Activated gamma-delta T cell (primary cell): ENCODE measurements at places on chromosomes 4 and X.

DNA sequence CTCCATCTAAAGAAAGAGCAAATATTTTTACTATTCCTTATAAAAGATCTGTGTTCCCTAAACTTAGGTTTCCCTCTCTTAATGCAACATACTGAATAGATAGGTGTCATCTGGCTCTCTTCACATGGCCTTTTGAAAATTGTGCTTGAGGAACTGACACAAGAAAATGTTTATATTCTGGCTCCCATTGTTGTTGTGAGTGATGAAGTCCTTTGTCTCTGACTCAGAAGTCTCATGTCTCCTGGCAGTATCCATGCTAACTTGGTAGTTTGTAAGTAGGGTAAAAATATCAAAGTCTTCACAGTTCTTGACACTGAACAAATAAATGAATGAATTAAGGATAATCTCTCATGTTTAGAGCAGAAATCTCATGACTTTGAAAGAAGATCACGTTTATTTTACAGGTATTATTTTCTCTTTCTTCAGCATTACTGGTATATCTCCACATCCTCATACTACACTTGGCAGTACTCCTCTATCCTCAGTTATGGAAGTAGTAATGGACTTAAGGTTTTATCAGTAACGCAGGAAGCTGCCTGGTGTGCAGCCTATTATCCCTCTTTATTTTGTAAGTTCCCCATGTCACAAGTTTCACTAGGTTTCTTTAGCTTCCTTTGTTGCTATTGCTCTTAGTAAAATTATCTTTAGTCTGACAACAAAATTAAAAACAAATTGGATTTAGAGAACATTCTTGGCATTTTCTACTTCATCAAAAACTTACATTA lies 14.2 kb upstream of the PABPC4L start:
- no peak for DNase-seq

DNA sequence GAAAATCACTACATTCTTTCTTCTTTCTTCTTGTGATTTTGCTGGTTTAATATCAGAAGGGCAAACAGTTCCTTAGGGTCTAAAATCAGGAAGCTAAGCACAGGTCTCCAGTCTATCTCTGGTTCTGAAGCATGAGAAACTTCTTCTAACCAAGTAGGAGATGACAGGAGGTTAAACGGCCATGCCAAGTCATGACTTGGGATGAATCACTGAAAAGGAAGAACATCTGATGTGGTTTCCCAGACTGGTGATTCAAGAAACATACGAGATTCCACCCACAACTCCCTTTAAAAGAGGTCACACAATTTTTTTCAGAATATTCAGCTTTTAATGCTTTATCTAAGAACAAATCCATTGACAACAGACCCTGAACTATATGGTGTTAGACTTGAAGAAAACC lies 684.0 kb upstream of the PRKX start:
- DNase-seq = no peak

GRCh38 chr4:71141125-71141524 lies 147.7 kb downstream of the DCK start:
- DNase-seq = no peak

- DNase-seq = no peak
These were observed 81.2 kb downstream of the ADAM29 start for GRCh38 chr4:174999407-174999806.

DNA sequence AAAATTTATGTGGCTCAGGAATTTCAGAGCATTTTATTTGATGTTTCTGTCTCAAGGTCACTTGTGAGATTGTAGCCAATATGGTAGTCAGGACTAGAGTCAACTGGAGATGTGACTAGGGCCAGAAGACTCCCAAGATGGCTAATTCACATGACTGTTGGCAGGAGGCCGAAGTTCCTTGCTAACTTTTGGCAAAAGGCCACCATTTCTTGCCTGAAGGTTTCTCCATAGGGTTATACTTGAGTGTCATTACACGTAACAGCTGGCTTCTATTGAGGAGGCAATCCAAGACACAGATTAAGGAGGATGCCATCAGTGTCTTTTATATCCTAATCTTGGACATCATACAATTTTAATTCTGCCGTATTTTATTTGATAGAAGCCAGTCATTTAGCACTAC lies 162.3 kb upstream of the MAOA start:
- DNase-seq = no peak

GRCh38 chrX:9903146-9903545 lies 64.0 kb upstream of the CLDN34 start:
- DNase-seq = no peak

GRCh38 chr4:176270669-176271068 lies 1.6 kb upstream of the ASB5 start:
- DNase-seq = no peak
